ENCODE measurements at places on chromosomes 2 and 18. TPM values are rescaled to one million over a fixed set of nuclear protein-coding genes. Genes with fewer than 3 reads are reported as not detected.

The G6PC2 gene
- total RNA-seq: not detected

The TMEM247 gene
- total RNA-seq: not detected

The AQP12B gene
- total RNA-seq: not detected

The CAPN14 gene
- 0.34 TPM for total RNA-seq

The MRPL53 gene
- 27.0 TPM for total RNA-seq

The PROKR1 gene
- not detected for total RNA-seq

All from melanocyte of skin (primary cell).